ENCODE measurements at places on chromosomes 7 and 10. TPM values are rescaled to one million over a fixed set of nuclear protein-coding genes. Genes with fewer than 3 reads are reported as not detected.

Gene MEIG1
- not detected for total RNA-seq

Gene CUZD1
- 0.48 TPM for total RNA-seq

Gene INTS1
- total RNA-seq, result 49.5 TPM

Gene CTAGE6
- not detected for total RNA-seq

Gene FAM180A
- 6.4 TPM for total RNA-seq

Gene CHST15
- total RNA-seq, result 36.4 TPM

Gene WIPF3
- not detected for total RNA-seq

Gene VPS37D
- total RNA-seq, result 2.1 TPM

Gene UNC5B
- total RNA-seq, result 25.3 TPM

Gene UPK3BL2
- total RNA-seq, result not detected

Gene SCART1
- 0.10 TPM for total RNA-seq

Gene PRSS58
- not detected for total RNA-seq

Gene NEUROG3
- not detected for total RNA-seq

Gene HMX2
- total RNA-seq, result 0.10 TPM

Gene RBP4
- total RNA-seq, result not detected

Gene ARHGAP19
- total RNA-seq, result 5.8 TPM

Gene ANKRD30A
- total RNA-seq, result not detected

Gene BMPER
- total RNA-seq, result 7.2 TPM

Gene PHF14
- 35.1 TPM for total RNA-seq

Gene PFKP
- total RNA-seq, result 268 TPM

Gene LIPK
- not detected for total RNA-seq

Gene SPRN
- not detected for total RNA-seq

Gene TMEM213
- total RNA-seq, result not detected

Gene MAD1L1
- 165 TPM for total RNA-seq

Gene HK1
- total RNA-seq, result 68.6 TPM

Gene PHKG1
- total RNA-seq, result 0.39 TPM

Gene PAX4
- total RNA-seq, result not detected

Gene RINT1
- 9.1 TPM for total RNA-seq

Gene PDCD4
- 15.5 TPM for total RNA-seq

Gene TBX20
- total RNA-seq, result 0.12 TPM

Gene SPDYE18
- not detected for total RNA-seq

Gene MMRN2
- total RNA-seq, result 0.60 TPM

Gene RET
- total RNA-seq, result under 0.01 TPM

Gene PLXDC2
- total RNA-seq, result 0.24 TPM

Gene LRRC18
- not detected for total RNA-seq

Gene THSD7A
- under 0.01 TPM for total RNA-seq

Gene CCNY
- 35.3 TPM for total RNA-seq

Gene ASZ1
- not detected for total RNA-seq

Gene LEP
- total RNA-seq, result not detected

Gene SUGCT
- total RNA-seq, result 12.4 TPM

Gene AKR1C4
- not detected for total RNA-seq

Gene CUBN
- total RNA-seq, result 0.98 TPM

Gene NAPEPLD
- 5.8 TPM for total RNA-seq

Gene CTAGE4
- 0.29 TPM for total RNA-seq

Gene TMEM72
- total RNA-seq, result not detected

Gene ECHDC3
- 8.2 TPM for total RNA-seq

Gene ARMS2
- total RNA-seq, result not detected

Gene GPR146
- 1.7 TPM for total RNA-seq

Measured in RPMI7951 (cell line).